ENCODE measurements at places on chromosomes 11 and 22.

DNA sequence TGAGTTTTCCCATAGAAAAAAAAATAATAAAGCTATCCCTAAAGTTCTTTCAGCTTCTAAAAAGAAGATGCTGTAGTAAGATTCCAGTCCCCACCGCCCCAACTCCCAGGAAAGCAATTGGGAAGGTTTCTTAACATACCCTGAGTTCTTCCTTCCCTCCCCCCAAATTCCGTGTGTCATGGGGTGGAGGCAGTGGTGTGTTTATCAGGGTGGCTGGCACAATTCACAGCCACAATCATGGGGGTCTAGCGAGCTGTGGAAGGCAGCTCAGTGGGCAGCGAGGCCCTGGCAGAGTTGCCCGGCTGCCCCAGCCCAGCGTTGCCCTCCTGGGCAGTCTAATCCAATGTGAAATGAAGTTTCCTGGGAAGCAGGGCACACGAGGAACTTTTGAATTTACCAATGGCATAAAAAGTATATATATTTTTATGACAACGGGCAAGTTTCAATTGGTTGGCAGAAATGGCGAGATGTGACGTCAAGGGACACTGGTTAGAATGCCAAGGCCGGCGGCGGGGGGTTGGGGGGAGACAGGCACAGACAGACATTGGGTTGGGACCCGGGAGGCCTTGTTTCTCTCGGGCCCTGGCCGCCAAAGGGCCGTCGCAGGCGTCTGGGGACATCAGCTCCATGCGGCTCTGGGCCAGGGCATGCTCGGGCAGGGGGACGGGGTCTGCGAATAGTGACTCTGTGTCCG, 80.7 kb upstream of the PPARA start:
- no peak for DNase-seq

DNA sequence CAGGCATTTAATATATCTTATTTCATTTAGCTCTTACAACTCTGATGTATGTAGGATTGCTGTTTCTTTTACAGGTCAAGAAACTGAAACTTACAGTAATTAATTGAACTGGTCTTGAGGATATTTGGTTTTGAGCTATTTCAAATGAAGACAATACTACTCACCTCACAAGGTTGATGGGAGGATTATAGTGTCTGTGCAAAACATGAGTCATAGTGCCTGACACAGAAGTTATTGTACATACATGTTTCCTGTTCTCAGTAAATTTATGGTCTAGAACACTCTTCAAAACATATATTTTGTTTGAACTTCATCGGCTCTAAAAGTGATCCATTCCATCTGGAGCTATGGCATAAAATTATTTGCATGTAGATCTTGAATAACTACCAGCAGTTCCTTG, 61.9 kb downstream of the CECR2 start:
- no peak for DNase-seq

DNA sequence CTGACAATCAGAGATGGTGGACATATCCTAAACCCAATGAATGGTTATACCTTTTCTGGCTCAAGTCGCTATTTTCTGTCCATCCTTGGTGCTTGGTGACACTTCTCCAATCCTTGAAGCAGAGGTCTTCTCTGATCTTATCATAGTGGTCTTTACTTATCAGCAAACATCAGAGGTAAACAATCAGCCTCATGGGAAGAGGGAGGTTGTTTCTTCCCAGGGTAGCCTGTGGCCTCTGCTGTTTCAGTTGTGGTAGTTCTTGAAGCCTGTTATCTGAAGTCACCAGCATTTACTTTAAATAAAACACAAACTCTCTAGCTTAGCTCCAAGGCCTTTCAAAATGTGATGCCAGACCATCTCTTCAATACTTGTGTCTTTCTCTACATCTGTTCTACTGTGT, 66.7 kb downstream of the RRM1 start:
- DNase-seq = no peak

DNA sequence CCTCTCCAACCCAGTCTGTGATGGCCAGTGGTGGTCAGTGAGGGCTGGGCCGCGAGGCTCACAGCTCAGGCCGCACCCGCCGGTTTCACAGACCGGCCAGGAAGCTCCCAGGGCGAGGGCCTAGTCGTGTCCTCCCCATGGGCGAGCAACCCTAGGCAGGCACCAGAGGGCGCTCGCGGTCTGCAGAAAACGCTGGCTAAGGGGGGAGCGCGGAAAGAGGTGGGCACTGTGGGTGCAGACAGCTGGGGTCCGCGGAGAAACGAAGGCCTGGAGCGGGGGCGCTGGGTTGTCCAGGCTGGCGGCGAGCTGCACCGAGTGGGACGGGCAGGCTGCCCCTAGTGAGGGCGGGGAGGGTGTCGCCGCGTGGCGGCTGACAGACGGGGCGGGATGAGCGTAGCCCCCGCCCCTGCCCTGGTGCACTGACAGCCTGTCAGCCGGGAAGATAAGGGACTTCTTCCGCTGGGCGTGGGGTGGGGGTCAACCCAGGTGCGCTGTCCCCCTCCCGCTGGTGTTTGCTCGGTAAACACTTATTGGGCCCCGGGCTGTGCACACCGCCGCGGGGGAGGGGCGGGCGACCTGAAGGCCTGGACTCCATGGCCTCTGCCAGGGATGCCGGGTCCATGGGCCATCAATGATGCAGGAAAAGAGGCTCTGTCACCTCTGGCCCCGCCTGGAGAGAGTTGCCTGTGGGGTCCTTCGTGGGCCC, 7.5 kb downstream of the GP1BB start:
- DNase-seq = peak; percentile 84

GRCh38 chr11:131430473-131431208, 60.2 kb downstream of the NTM start:
- no peak for DNase-seq

- DNase-seq = no peak
These were observed 66.7 kb downstream of the MYEOV start for GRCh38 chr11:69360606-69361005.

GRCh38 chr11:31240340-31240904, 129.1 kb downstream of the DCDC1 start:
- peak; percentile 71 for DNase-seq

DNA sequence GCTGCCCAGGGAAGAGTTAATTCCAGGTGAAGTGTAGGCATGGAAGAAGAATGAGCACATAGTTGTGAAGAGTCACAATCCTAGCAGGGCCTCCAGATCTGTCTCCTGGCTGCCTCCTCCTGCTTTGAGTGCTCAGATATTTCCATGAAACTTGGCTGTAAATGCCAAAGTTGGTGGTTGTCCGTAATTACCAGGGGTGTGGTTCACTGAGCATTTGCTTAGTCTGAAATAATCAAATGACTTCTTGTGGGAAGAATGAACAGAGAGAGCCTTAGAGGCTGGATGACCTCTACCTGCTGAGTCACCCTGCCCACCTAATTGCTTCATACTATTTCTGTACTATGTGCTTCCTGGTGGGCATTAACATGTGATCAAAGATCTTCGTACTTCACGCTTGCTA, 50.9 kb downstream of the APIP start:
- no peak for DNase-seq

- no peak for DNase-seq
These were observed 60.4 kb downstream of the TTC28 start for GRCh38 chr22:28619236-28619635.

DNA sequence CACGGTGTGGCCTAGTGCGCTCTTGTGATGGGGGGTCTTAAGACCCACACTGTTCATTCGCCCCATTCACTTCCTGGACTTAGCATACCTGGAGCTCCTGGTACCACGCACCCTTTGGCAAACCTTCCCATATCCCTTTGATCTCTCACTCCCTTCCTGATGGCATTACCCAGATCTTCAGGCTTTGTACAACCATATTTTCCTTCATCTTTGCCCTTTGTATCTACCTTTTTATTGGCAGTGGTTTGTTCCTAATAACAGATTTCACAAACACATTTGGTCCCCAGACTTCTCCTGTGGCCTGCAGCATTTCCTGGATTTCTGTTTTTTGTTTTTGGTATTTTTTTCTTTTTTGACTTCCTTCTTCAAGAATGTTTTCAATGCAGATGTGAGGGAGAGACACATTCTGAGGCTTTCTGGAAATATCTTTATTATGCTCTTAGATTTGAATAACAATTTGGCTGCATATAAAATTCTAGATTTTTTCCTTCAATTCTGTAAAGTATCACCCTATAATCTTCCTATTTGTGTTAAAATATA, 16.1 kb upstream of the IFITM3 start:
- DNase-seq = no peak

DNA sequence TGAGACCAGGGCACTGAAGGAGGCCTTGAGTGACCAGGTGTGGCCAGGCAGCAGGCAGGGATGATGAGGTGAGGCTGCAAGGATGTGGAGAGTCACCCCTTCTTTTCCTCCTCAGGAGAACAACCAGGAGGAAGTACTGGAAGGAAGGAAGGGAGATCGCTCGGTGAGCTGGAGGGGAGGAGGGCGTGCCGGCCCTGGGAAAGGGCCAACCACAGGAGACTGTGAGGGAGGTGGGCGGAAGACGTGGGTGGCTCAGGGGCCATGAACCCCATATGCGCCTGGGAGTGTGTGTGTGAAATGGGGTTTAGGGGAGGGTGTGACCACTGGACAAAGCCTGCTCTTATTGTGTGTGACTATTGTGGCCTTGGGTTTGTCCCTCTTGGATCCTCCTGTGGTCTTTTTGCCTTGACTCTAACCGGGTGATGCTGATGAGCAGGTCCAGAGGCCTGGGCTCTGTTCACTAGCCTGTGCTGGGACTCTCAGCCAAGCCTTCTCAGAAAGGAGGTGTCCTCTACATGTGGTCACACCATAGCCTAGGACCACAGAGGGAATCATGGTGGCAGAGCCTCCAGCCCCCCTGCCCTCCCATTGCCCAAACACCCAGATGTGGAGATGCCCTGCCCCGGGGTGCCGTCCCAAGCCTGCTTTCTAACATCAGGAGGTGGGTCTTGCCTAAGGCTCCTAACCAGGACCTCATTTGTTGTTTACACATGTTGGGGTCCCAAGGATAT, 41.3 kb upstream of the TUB start:
- DNase-seq = no peak

DNA sequence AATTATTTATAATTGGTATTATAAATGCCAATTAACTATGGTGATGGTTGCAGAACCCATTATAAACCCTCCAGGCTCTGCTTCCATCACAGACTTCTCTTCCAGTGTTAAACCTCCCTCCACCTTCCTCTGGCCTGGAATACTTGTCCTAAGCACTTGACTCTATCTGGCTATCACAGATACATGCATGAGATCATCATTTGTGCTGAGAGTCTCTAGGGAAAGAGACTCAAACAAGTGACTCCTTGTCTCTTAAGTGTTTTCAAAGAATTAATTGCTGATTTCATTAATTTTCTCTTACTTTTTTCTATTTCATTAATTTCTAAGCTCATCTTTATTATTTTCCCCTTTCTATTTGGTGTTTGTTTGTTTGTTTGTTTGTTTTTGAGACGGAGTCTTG, 29.1 kb downstream of the RTL6 start:
- DNase-seq = no peak

- DNase-seq = no peak
These were observed 140.3 kb downstream of the RRAS2 start for GRCh38 chr11:14218728-14219127.

GRCh38 chr22:42207918-42208317, 62.5 kb downstream of the TCF20 start:
- DNase-seq = no peak

DNA sequence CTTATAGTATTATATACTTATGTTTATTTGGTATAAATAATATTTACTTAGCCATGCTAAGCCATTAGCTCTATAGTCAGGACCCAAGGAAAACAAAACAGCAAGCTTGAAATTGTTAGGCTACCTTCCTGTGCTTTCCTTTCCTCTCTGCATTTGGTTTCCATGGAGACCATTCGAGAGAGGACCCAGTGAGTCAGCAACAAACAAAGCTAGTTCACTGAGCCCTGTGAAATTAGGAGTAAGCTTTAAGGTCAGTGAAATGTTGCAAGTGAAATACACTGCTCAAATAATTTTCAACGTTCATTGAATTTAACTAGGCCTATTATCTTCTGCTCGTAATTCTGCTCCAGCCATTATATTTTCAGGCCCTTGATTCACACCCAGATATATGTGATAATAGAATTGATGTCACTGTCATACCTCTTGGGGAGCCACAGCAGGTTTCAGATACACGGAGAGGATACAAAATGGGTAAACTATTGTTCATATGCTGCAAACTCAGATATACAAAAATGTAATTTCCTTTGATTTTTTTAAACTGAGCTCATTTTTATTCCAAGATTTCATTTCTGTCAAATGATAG, 9.1 kb upstream of the OR10D3 start:
- DNase-seq = no peak

DNA sequence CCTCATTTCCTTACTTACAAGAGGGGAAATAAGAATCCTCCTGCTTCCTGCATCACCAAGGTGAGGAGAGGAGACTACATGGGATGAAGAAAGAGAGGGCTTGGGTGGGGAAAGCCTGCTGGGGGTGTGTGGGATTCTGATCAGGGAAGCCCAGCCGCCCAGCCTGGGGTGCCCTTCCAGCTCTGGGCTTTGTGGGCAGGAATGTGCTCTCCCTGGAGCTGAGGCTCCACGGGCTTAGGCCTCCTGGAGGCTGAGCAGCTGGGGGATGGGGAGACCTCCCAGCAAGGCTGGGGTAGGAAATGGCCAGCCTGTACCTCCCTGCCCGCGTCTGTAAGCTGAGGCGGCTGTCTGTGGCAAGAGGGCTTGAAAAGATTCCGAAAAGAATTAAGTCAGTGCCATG, 206.1 kb downstream of the GRIK4 start:
- DNase-seq = no peak

GRCh38 chr22:39901565-39902146, 772 bp downstream of the GRAP2 start:
- no peak for DNase-seq

- peak; percentile 97 for DNase-seq
These were observed 35.9 kb upstream of the NAV2 start for GRCh38 chr11:19676475-19677380.

- DNase-seq = peak; percentile 67
These were observed 327.0 kb upstream of the CCDC90B start for GRCh38 chr11:83612891-83613766.

- no peak for DNase-seq
These were observed 1.0 kb upstream of the PANX1 start for GRCh38 chr11:94127638-94128037.

DNA sequence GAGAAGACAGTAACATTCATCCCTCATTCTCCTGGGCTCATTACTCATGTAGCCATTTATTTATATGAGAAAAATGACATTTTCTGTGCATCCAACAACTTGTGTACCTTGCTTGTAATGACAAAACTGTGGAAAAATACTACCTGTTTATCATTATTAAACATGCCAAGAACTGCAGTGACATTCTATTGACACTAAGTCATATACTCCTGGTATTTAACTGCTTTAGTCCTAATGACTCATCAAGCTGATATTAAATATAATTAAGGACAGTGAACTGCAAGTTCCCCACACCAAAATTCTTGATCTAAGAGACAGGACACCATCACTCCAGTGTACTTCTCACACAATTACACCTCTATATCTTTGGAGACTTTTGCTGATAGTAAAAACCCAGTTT, 1328.7 kb upstream of the RAG2 start:
- no peak for DNase-seq

DNA sequence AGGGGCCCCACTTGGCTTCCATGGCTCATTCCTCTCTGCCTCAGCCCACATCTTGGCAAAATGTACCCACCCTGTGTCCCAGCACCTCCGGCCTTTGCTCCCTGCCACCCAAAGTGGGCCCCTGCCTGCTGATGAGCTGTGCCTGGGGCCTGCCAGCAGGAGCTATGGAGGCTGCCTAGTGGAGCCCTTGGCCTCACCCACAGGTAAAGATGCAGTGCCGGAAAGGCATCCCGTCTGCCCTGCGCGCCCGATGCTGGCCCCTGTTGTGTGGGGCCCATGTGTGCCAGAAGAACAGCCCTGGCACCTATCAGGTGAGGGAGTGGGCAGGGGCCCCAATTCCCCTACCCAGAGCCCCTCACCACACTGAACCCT, 1.3 kb downstream of the TBC1D10C start:
- DNase-seq = no peak

GRCh38 chr11:17991783-17992433, 20.9 kb downstream of the SERGEF start:
- peak; percentile 75 for DNase-seq
